ENCODE measurements at places on chromosomes 7 and 10.

- no peak for DNase-seq
Measured at GRCh38 chr10:26378861-26379294, 59.3 kb upstream of the APBB1IP start.

DNA sequence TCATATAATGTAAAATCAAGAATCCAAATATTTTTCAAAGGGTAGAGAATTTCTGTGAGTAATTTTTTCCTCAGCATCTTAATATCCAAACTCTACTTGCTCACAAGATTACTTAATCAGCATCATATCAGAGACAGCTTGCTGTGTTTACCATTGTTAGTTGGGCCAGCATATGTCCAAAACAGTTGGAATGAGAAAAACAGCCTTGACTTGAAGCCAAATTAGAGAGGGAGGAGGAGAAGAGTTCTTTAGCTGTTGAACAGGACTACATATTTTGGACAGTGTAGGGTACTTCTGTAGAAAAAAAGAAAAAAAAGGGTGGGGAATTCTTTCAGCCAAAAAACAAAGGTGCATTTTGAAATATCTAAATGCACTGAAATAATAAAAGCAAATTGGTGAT is 69.8 kb downstream of the HDAC9 start:
- DNase-seq = no peak

- no peak for DNase-seq
Measured at GRCh38 chr10:44520651-44521050, 135.8 kb upstream of the CXCL12 start.

- DNase-seq = no peak
Measured at GRCh38 chr10:94496010-94496409, 49.6 kb upstream of the HELLS start.

GRCh38 chr7:69182596-69183467 is 415.4 kb upstream of the AUTS2 start:
- no peak for DNase-seq

- no peak for DNase-seq
Measured at GRCh38 chr7:131431289-131431688, 103.6 kb downstream of the MKLN1 start.

DNA sequence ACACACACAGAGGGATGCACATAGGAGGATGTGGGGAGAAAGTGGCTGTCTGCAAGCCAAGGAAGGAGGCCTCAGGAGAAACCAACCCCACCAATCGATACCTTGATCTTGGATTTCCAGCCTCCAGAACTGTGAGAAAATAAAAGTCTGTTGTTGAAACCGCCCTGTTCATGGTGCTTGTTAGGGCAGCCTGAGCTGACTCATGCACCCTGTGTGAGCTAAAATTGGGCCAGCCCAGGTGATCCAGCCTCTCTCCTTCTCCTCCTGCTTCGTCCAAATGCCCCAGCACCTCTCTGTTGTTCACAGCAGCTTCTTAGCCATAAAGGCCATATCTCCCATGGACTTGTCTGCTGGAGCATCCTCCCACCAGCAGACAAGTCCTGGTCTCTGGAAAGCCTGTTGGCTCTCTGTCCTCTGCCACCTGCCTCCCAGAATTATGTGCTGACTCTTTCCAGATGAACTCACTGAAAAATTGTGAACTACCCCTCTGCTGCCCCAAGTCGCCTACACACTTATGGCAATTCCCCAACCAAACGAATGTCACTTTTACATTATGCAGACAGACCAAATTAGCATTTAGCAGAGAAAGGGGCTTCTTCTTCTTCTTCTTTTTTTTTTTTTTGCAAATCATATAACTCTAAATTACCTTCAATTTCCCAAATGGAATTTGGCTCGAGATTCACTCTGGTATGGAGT is 30.2 kb upstream of the CARD11 start:
- DNase-seq = no peak

DNA sequence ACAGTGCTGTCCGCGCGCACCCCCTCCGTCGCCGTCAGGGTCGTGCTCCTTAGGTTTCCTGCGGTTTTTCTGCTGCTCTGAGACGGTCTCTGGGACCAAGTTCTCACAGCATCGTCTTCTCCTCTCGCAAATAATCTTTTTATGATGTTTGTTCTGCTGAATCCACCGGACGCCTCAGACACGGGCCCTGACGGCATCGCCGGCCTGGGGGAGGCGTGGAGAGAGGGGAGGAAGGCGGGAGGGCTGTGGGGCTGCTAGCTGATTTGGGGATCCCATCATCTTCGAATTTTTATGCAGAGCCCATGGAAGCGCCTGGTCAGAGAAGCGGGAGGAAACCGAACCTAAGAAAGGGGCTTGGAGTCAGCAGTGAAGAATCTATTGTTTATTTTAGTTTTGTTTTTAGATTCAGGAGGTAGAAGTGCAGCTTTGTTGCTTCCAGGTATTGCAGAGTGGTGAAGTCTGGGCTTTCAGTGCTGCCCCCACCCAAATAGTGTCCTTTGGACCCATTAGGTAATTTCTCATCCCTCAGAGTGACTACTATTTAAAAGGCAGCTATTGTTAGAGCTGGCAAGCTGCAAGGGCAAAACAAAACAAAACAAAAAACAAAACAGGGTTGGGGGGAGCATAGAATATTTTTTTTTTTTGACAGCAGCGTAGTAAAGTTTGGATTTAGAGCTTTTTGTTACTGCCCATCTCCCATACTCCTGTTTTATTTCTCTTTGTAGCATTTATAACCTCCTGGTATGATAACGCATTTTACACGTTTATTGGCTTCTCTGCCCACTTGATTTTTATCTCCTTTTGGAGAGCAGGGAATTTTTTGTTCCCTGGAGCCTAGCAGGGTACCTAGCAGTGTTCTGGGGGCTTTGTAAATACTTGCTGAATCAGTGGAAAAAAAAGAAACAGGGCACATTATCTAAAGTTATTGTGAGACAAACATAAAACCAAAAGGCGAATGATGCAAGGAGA is 92.6 kb downstream of the SPAG6 start:
- DNase-seq = peak; percentile 55

DNA sequence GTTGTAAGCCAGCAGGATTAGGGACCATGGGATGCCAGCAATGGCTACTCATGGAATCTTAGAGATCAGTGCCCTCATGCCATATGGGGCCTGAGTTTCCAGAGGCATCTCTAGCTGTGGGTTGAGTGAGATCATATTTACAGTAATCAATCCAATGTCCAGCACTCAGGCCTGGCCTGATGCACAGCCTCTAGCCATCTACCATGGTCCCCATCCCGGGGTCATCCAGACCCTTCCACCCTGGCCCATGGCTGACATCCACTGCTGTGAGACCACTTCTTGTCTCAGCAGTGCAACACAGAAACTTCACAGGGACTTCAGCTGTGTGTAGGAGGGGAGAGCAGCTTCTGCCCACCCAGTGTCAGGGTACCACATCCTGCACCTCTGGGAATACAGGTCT is 6.5 kb upstream of the ADCY1 start:
- DNase-seq = no peak

GRCh38 chr7:107641676-107642075 is 19.0 kb upstream of the SLC26A4 start:
- no peak for DNase-seq

DNA sequence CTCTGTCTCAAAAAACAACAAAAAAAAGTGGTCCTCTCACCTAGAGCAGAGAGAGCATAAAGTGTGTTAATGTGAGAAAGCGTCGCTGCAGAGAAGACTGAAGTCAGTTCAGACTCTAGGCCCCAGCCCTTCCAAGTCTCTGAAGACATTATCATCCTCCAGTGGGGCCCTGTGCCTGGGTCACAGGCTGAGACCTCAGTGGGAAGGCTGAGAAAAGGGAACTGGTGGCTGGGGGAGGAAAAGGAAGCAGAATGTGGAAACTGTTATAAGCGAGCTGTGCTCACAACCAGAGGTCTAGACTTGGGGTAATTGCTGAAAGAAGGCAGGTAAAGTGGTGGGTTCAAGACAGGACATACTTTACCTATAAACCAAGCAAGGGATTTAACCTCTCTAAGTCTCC is 4.9 kb upstream of the RRP12 start:
- no peak for DNase-seq

DNA sequence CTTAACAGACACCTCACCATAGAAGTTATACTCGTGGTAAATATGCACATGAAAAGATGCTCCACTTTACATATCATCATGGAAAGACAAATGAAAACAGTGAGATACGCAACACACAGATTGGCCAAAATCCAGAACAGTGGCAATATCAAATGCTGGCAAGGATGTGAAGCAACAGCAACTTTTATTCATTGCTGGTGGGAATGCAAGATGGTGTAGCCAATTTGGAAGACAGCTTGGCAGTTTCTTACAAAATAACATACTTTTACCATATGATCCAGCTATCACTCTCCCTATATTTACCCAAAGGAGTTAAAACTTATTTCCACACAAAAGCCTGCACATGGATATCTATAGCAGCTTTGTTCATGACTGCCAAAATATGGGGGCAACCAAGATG is 46.4 kb downstream of the SGCE start:
- DNase-seq = no peak

- DNase-seq = no peak
Measured at GRCh38 chr7:45938626-45939302, 17.7 kb upstream of the IGFBP3 start.

- DNase-seq = no peak
Measured at GRCh38 chr10:120825878-120826769, 25.0 kb upstream of the WDR11 start.

- no peak for DNase-seq
Measured at GRCh38 chr10:128098631-128099030, 27.6 kb downstream of the MKI67 start.

- no peak for DNase-seq
Measured at GRCh38 chr10:107718864-107719263, 554.4 kb upstream of the SORCS1 start.

GRCh38 chr7:55019191-55019690 is 424 bp downstream of the EGFR start:
- DNase-seq = no peak

DNA sequence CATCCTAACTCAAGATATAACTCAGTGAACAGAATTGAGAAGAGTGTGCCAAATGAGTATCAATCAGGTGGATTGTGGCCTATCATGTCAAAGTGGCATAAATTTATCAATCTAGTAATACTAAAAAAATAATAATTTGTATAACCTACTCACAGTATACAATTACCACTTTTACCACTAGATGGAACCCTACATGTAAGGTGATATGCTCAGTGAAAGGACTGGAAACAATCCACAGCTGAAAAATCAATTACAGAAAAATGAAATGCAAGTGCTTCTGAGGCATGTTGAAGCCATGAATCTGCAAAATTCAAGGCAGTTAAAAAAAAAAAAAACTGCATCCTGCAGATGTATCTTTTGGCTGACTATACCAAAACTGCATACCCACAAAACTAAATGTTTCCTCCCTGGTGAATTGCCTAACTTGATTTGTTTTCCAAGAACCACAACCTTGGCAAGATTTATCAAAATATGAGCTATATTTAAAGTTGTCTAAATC is 13.9 kb downstream of the ARHGAP19 start:
- no peak for DNase-seq

DNA sequence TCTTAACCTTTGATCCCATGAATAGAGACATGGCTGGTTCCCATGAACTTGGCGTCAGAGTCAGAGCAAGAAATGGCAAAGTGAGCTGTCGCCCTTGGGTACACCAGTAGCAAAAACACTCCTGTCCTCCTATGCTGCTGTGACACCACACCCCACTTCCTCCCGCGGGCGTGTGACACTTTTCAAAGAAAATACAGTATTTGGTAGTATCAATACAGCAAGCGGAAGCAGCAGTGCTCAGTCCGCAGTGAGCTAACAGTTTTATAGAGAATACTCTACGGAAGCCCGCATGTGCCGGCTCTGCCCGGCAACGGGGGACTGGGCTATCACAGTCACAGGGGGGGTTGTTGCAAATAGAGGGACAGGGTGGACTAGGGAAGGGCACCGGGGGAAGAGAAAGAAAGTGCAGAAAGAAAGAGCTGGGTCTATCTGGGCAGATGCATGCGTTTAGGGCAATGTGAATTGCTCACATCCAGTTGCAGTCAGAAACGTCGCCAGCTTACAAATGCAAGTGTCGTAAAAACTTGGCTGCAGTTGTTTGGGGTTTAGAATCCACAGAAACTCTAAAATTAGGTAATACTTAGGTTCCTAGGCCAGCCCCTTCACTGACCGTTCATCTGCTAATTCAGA is 49.8 kb downstream of the PRKCQ start:
- DNase-seq = peak; percentile 91

Measured in activated CD4-positive, alpha-beta memory T cell treated with anti-CD3 and anti-CD28 coated beads for 36 hours (primary cell).